ENCODE measurements at places on chromosomes 1 and 21.
A peak's percentile ranks its signal among the peaks of the same experiment; 100 is the strongest.

DNA sequence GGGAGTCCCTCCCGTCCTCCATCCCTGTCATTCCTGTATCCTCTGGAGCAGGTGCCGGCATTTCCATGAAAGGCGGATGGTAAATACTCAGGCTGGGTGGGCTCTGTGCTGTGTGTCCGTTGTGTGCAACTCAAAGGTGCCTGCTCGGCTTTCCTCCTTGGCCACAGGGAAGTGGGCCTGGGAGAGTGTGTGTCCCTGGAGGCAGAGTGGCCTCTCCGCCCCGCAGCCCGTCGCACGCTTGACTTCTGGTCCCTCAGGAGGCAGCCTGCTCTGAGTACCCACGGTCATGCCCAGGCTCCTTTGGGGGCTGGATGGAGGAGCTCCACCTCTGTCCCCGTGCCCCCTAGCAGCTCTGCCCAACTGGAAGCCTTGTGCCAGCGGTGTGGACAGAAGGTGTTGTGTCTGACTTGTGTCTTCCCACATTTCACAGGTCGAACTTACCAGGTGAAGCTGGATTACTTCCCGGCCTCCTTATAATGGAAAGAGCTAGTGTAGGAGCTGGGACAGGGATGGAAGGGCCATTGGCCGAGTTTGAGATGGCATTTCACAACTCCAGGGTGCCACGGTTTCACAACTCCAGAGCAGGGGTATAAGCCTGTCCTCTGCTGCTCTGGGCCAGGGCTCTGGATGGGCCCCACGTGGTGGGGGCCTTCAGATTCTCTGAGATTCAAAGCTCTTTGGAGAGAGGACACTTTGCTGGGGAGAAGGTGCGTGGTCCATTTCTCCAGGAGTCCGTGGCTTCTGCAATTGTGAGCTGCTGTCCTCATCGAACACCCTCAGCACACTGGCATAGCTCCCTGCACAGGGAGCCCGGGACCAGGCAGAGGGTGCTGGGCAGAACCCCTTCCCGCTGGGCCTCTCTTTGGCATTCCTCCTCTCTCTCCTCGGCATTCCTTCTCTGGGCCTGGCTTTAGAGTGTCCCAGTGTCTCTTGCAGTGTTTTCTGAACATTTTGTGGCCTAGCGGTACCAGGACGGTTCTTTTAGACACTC lies 152.7 kb upstream of the COL6A1 start:
- no peak for DNase-seq

GRCh38 chr1:44524655-44525500 lies 119.8 kb downstream of the RNF220 start:
- no peak for DNase-seq

GRCh38 chr1:1080122-1080757 lies 6.1 kb upstream of the RNF223 start:
- DNase-seq = peak; percentile 74

DNA sequence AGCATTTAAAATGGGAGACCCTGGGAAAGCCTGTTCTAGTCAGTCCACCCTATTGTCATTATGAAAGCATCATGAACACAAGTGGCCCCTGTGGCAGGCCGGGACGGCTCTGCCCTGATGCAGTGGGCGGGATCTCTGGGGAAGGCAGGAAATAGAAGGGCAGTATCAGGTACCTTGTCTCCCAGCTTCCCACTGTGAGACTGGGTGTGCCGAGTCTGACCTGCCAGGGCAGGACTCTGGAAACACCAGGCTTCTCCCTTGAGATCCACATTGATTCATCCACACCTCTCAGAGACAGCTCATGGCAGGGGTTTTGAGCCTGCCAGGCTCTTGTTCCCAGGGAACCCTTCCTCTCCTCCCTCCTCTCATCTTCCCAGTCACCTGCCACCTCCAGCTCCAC lies 24.5 kb upstream of the GNPAT start:
- no peak for DNase-seq

DNA sequence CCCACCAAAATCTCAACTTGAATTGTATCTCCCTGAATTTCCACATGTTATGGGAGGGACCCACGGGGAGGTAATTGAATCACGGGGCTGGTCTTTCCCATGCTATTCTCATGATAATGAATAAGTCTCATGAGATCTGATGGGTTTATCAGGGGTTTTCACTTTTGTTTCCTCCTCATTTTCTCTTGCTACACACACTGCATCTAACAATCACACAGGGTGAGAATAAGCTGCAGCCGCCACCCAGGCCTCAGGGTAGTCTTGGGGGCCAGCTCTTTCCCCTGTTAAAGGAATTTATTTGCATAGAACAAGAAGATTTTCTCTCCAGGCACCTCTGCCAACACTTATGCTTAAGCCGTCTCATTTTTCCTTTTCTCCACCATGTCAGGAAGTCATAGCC lies 26.0 kb upstream of the GBP6 start:
- no peak for DNase-seq

DNA sequence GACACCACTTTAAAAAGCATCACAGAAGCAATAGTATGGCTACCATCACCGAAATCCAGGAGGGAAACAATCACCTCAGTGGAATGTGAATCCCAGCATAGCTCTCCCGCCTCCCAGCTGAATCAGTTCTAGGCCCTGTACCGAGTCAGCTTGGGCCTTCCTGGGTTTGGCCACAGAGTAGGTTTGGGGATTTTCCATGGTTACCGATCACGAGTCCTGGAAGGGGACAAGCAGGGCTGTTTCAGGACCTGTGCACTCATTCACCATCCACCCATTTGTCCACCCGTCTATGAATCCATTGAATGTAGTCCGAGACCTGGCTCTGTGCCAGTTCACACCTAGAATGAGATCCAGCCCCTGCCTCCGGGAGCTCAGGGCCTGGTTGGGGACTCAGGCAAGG lies 94.2 kb downstream of the ARHGEF10L start:
- peak; percentile 21 for DNase-seq

- no peak for DNase-seq
Measured at GRCh38 chr1:57483954-57484353, 60.1 kb upstream of the DAB1 start.

- no peak for DNase-seq
Measured at GRCh38 chr1:97791251-97791650, 129.6 kb downstream of the DPYD start.

- no peak for DNase-seq
Measured at GRCh38 chr21:45836694-45837670, 144.6 kb upstream of the COL6A1 start.

DNA sequence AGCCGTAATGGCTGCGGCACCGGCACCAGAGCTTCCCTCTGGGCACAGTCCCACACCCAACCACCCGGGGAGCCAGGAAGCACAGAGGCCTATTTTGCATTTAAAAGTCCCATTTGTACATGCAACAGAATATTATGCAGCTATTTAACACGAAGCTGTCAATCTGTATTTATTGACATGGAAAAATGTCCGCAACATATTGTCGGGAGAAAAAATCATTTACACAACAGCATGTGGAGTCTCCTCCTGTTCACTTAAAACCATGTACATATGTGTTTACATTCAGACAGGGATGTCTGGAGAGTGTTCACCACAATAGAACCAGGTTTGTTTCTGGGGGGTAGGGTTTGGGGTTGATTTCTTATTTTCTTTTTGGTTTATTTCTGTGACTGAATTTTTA lies 63.4 kb upstream of the GRIK3 start:
- DNase-seq = no peak

- peak; percentile 14 for DNase-seq
Measured at GRCh38 chr1:242033447-242033846, 34.5 kb upstream of the MAP1LC3C start.

DNA sequence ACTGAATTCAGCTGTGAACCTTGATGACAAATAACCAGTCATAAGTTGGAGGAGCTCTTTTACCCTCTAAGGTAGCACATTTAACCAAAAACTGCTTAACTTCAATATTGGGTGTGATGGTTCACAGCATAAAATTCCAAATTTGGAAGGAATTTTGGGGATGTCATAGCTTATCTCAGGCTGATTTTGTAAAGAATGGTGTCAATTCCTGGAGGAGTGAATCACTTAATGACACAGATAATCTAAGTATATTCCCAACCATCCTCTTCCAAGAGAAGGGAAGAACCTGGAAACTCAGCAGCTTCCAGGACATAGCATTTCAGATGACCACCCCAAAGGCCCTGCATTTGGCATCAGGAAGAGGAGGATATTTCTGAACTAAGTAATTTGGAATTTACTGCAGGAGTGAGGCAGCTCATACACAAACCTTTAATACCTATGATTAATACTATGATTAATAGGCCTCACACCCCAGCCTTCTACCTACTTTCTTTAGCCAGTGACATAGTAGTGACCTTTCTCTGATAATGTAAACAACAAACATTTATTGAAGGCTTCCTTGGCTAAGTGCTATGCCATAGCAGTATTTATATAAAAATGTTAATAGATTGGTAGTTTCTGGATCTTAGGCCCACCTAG lies 14.5 kb downstream of the GLUL start:
- DNase-seq = no peak

DNA sequence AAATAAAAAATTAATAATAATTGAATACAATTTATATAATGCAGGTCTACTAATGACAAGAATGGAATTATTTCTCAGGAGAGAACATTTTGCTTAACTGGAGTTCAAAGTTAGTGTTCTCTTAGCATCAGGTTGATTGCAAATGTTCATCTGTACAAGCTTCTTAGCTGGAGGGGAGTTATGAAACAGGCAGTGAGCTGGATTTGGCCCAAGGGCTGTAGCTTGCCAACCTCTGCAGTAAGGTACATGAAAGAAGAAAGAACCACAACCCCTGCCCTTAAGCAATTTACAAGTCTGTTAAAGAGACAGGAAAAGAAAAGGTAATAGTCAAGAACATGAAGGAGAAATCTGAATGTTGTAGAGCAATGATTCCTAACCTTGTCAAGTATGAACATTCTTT lies 17.0 kb downstream of the LPGAT1 start:
- DNase-seq = no peak

DNA sequence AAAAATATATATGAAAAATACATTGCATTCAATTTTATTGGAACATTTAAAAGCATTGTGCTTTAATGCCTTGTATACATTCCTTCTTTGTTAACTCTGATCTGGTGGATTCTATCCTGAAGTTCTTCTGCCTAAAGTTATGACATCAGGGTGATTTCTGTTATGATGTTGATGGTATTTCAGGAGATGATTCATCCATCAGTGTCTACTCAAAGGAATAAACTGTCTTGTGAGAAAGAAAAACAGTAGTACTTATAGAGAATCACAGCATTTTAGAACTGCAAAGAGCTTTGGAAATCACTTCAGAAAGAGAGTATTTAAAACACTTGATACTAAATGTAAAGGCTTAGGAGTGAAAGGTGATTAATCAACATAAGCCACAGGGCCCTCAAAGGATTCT lies 155.7 kb downstream of the PTPRC start:
- DNase-seq = no peak

DNA sequence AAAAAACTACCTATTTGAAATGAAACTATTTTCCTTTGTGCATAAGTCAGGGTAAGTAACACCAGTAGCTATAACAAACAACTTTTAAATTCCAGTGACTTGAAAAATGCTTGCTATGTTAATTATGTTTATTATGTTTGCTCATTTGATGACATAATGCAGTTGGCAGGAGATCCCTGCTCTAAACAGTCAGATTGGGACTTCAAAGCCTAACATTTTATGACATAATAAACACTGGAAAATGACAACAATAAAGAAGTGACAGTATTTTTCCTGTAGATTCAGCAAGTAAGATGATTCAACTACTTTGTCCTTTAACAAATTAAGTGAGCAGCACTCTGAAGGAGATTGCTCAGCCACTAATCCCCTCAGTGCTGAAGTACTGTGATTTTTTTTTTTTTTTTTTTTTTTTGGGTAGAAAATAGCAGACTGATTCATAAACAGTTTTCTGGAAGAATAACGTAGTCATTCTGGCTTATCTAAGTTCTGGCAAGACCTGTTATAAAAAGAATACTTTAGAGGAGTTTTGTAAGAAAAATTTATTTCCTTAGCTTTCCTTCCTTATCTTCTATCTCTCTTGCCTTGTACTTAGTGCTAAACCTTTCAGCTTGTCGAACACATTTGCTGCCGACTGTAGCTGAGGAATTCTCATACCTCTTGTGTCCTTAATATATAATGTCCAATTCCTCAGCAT lies 207.2 kb downstream of the PTGER3 start:
- DNase-seq = no peak

DNA sequence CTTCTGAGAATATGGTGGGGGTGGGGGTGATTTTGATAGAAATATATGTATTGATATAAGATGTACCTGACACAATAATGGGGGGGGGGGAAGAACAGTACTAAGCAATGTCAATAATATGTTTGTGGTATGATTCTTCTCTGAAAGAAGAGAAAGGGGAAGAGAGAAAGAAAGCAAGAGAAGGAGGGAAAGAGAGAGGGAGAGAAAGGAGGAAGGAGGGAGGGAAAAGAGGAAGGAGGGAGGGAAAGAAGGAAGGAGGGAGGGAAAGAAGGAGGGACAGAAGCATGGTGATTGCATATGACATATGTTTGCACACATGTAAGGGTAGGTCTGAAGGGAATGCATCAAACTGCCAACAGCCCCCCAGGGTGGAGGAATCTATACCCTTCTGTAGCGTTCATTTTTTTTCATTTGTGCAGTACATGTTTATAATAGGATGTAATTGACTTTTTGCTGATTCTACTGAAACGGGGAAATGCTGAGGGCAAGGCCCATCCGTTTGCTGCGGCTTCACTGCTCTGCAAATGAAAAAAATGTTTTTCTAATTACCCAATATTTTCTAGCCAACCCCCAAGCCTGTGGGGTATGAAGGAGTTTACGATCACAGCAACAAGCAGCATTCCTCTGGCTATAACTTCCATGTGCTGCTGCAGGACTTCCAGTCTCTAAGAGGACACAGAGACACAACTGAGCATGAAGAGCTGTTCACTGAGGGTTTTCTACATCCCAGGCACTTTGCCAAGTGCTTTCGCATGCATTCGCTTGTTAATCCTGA lies 119.3 kb upstream of the ZC3H12A start:
- no peak for DNase-seq

DNA sequence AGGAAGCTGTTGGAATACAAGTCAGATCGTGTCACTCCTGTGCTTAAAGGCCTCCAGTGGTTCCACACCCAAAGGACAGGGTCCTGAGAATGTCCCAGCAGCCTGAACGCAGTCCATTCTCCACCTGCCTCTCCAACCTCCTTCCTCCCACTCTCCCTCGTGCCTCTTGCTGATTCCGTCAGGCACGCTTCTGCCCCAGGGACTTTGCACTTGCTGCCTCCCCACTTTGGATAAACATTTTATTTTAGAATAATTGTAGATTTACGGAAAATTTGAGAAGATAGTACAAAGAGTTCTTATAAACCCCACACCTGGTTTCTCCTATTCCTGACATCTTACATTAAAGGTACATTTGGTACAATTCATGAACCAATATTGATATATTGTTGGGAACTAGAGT lies 28.4 kb upstream of the LDLRAP1 start:
- no peak for DNase-seq

Data from K562 (cell line).